T-cell (primary cell): ENCODE measurements at places on chromosomes 11 and 22.

DNA sequence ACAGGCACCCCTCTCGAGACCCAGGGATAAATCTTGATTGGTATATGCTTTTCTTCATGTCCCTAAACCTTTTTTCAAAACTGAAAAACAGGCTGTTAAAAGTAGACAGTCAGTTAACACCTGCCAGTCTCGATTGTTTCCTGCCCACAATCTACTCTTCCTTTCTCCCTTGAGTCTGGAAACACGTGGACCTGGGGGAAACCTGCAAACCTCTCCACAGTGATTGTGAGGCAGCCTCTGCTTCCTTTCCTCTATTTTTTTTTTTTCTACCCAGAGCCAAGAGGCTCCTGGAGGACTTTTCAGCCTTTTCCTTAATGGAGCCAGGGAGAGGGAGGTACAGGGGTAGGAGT lies 69.4 kb upstream of the CLMP start:
- DNase-seq = no peak

GRCh38 chr11:66008468-66009101 lies 3.2 kb upstream of the CST6 start:
- DNase-seq = no peak

GRCh38 chr22:30305906-30306626 lies 16.8 kb upstream of the CASTOR1 start:
- DNase-seq = no peak

DNA sequence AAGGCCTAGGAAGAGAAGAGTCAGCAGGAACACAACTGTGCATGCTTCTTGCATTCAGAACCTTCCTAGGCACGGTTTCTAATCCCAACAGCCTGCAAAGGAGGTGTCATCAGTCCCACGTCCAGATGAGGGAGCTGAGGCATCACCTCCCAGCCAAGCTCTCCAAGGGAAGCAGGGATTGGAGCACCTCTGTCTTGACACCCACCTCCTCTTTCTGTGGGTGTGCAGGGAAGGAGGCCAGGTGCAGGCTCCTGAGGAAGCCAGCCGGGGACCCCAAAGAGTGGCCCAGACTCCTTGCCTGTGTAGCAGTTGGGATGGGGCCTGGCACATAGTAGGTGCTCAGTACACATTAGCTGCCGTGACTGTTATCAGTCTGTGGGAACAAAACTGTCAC lies 2.0 kb downstream of the PNPLA5 start:
- no peak for DNase-seq

DNA sequence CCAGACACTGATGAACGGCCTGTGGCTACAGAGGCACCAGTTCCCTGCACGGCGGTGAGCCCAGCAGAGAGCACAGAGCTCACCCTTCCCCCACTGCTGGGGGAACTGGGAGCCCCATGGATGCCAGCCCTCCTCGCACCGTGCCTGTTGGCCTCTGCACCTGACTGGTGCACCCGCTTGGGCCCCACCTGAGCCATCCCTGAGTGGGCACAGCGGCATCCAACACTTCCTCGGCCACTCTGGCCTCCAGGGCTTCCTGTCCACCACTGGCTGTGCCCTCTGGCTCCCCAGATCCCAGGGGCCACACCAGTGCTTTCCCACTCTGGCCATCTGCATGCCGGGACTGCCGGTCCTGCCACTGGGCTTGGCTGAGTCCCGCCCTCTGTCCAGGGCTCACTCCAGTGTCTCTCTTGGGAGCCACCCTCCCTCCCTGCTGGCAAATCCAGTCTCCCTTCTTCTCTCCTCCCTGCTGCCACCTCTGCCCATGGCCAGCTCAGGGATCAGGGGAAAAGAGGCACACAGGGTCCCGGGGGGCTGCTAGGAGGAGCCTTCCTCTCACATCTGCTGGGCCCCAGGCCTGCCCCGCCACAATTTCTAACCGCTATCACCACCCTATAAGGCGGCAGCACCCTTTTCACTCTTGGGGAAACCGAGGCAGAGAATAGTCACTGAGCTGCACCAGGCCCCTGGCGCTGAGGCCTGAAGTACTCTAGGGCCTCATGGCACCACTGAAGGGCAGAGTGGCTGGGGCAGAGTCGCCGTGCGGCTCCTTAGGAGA lies 33.0 kb downstream of the GNB1L start:
- DNase-seq = no peak

GRCh38 chr11:75344186-75344585 lies 7.3 kb downstream of the ARRB1 start:
- no peak for DNase-seq

DNA sequence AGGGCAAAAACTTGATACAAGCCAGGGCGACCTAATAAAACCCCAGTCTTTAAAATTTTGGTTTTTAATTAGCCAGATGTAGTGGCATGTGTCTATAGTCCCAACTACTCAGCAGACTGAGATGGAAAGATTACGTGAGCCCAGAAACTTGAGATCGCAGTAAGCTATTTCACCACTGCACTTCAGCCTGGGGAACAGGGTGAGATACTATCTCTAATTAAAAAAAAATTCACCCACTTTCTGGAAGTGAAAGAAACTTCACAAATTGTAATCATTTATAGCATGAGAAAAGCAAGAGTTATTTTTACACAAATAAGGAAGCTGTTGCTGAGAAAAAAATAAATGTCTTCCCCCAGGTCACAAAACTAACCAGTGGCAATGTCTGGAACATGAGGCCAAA lies 882 bp upstream of the GLYATL2 start:
- no peak for DNase-seq

- no peak for DNase-seq
Observed at GRCh38 chr11:117752071-117752470, 44.9 kb downstream of the DSCAML1 start.

GRCh38 chr11:86570020-86570419 lies 102.4 kb downstream of the ME3 start:
- DNase-seq = no peak

GRCh38 chr22:21646608-21647590 lies 4.8 kb downstream of the SDF2L1 start:
- DNase-seq = peak; percentile 80

- DNase-seq = no peak
Observed at GRCh38 chr11:116473206-116473769, 299.5 kb downstream of the BUD13 start.

DNA sequence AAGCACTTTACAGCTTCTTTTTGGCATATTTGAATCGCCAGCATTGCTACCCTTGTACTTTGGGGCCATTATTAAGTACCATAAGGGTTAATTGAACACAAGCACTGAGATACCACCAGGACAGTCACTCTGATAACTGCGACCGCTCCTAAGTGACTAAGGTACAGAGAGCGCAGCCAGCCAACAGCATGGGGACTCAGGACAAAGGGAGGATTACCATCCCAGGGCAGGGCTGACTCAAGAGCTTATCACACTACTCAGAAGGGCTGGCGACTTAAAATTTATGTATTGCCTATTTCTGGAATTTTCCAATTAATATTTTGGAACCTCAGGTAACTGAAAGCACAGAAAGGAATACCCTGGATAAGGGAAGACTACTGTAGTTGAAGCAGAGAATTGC lies 479 bp downstream of the ZNF280A start:
- no peak for DNase-seq

GRCh38 chr22:30944986-30945385 lies 23.6 kb downstream of the MORC2 start:
- no peak for DNase-seq

DNA sequence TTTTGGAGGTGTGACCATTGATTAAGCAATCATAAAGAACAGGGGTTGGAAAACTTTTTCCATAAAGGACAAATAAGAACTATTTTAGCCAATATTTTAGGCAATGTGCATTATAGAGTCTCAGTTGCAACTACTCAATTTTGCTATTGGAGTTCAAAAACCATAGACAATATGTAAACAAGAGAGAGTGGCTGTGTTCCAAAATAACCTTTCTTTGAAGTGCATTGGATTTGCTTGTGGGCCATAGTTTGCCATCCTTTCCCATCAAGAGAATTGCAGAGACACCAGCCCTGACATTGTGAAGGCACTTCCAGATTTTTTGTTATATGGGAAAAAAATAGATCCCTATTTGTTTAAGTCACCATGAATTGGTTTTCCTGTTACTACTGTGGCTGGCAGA lies 63.3 kb upstream of the LARGE1 start:
- DNase-seq = no peak

DNA sequence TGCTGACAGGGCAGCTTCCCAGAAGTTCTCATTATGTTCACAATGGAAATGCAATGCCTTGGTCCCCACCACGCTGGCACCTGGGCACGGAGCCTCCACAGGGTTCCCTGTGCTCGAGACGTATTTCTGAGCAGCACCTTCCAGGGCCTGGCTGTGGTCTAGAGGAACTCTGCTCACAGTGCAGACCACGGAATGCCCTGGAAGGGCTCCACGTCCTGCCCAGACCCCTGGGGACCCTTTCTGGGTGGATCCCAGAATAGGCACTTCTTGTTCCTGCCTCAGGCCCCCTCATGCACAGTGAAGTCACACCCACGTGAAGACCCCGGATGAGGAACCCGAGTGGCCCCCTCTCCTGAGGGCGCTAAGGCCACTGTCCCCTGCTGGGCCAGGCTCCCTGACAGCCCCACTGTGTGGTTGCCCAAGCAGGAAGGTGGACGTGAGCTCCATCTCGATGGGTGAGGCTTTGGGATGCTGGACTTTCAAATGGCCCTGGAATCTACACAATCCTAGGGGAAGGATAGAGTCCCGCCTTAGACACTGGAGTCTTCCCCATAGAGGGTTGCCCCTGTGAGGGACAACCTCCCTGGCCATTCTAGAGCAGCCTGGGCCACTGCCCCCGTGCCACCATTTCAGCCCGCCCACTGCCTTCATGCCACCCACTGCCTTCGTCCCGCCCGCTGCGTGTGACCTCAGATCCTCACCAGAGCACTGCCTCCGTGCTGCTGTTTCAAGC lies 1106.8 kb downstream of the BRD1 start:
- no peak for DNase-seq

GRCh38 chr22:23302171-23303002 lies 122.1 kb downstream of the BCR start:
- no peak for DNase-seq

GRCh38 chr22:31272522-31273446 lies 19.5 kb downstream of the PIK3IP1 start:
- peak; percentile 39 for DNase-seq

DNA sequence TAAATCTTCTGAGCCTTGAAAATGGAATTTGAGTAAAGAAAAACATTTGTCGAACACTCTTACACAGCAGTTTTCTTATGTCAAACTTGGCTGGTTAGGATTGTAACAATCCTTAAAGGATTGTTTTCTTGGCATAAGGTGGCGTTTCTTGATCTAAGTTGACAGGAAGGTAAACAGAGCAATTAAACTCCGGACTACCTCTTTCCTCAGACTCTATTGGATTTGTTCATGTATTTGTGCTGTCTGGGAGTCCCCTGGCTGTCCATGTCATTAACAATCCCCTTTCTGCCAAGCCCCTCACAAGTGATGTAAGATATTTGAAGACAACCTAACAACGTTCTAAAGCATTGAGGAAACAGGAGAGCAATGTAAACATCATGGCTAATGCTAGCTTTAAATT lies 222.5 kb upstream of the SNX19 start:
- DNase-seq = no peak

DNA sequence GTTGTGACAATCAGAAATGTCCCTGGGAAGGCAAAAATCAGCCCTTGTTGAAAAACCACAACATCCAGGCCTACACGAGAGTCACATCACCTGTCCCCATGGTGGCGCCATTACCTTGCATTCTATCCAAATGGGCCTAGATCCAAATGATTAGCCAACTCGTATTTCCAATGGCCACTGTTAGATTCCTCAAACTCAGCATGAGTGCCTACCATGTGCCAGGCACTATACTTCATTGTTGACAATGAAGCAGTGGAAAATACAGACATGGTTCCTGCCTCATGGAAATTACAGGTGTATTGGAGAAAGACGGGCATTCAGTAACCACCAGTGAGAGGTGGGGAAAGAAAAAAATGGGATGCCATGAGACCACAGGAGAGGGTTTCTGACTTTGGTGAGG lies 29.8 kb upstream of the CREB3L1 start:
- peak; percentile 17 for DNase-seq

DNA sequence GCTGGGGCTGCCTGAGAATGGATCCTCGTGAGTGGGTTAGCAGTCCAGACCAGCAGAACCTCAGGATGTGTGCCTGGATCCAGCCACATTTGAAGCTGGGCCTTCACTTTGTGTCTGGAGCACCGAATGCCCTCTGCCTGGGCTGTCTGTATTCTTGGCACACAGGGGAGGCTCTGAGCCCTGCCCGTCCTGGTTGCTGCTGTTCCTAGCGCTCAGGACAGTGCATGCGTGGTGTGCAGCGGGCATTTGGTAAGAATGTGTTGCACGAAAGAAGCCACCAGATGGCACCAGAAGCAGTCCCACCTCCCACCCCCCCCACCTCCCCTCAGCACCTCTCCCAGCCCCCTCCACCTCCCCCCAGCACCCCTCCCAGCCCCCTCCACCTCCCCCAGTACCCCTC lies 4.1 kb upstream of the MAPK11 start:
- DNase-seq = no peak

- DNase-seq = no peak
Observed at GRCh38 chr22:26479792-26480610, 3.6 kb downstream of the HPS4 start.

- no peak for DNase-seq
Observed at GRCh38 chr11:118415739-118416068, 14.3 kb downstream of the ATP5MG start.

GRCh38 chr11:31499576-31500178 lies 9.7 kb downstream of the IMMP1L start:
- no peak for DNase-seq

- DNase-seq = no peak
Observed at GRCh38 chr22:41382610-41383009, 868 bp downstream of the TEF start.

- no peak for DNase-seq
Observed at GRCh38 chr11:13674799-13675509, 6.5 kb downstream of the FAR1 start.

GRCh38 chr22:26395926-26396325 lies 33.1 kb upstream of the ASPHD2 start:
- no peak for DNase-seq

GRCh38 chr22:29144786-29145160 lies 60.9 kb upstream of the EMID1 start:
- no peak for DNase-seq

GRCh38 chr22:24101966-24102365 lies 79.3 kb upstream of the SUSD2 start:
- no peak for DNase-seq

GRCh38 chr22:34851918-34852662 lies 213.9 kb upstream of the ISX start:
- no peak for DNase-seq
